Activated T-helper 1 cell treated with anti-CD3 and anti-CD28 coated beads, Interleukin-2, amount 50 U/mL, for 16 hours (primary cell): ENCODE measurements at places on chromosomes 5 and 9.

DNA sequence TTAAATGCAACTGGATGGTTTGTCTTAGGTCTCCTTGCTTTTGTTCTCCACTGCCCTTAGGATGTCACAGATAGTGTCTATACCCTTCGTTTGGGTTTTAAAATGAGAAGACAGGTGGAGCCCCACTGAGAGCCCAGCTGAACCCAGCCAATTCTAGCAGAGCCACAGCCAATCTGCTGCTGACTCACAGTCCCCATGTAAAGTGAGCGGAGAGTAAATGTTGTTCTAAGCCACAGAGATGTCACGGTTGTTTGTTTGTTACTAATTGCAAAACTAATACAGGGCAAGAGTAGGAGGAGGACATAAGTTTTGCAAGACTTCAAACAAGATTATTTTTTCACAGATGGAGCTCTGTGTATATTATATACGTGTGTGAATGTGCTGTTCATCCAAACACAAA, 50.5 kb upstream of the AGXT2 start:
- no peak for DNase-seq

- no peak for DNase-seq
Observed at GRCh38 chr9:93376411-93376810, 75.1 kb upstream of the FAM120A start.

- no peak for DNase-seq
Observed at GRCh38 chr5:10291692-10292339, 15.9 kb downstream of the CMBL start.

DNA sequence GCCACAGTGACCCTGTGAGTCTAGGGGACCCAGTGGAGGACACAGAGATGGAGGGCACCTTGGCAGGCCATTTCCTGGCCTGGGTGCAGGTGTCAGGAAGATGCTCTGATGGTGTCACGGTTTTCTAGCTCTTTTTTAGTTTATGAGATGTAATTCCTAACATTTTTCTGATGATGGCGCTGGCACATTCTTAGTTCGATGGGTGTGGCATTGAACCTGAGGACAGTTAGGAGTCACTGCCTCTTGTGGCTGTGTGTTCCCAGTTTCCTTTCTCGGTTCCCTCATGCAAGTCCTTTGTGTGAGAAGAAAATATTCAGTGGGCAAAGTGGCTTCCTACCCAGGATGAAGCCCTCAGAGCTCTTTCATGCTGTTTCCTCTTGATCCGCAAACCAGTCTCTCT, 129.4 kb upstream of the ICE1 start:
- DNase-seq: no peak

- no peak for DNase-seq
Observed at GRCh38 chr5:141771562-141771961, 89.5 kb upstream of the ARAP3 start.

- DNase-seq: no peak
Observed at GRCh38 chr9:23041466-23041865, 594.8 kb downstream of the DMRTA1 start.

- no peak for DNase-seq
Observed at GRCh38 chr9:94611638-94612068, 18.0 kb upstream of the FBP2 start.

GRCh38 chr5:79990205-79990597, 861 bp downstream of the MTX3 start:
- no peak for DNase-seq

GRCh38 chr9:37374892-37375291, 47.6 kb upstream of the GRHPR start:
- DNase-seq: no peak

- no peak for DNase-seq
Observed at GRCh38 chr5:172611913-172612312, 29.1 kb upstream of the NEURL1B start.

DNA sequence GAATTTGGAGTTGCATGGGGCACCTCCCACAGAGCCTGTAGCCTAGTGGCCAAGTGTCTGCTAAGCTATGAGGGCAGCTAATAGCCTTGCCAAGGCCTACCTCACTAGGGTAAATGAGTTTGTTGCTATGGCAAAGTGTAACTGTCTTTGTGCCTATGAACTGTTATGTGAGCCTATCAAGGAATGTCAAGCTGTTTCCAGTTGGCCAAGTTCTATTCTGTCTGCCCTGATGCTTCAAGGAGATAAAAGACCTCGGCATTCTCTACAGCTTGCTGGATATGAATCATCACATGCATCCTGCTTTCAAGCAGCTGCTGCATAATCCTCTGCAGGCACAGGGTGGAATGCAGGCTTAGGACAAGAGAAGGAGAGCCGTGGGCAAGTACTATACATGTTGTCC, 69.8 kb upstream of the CCDC112 start:
- no peak for DNase-seq

- no peak for DNase-seq
Observed at GRCh38 chr9:136318111-136318775, 9.1 kb upstream of the GPSM1 start.

DNA sequence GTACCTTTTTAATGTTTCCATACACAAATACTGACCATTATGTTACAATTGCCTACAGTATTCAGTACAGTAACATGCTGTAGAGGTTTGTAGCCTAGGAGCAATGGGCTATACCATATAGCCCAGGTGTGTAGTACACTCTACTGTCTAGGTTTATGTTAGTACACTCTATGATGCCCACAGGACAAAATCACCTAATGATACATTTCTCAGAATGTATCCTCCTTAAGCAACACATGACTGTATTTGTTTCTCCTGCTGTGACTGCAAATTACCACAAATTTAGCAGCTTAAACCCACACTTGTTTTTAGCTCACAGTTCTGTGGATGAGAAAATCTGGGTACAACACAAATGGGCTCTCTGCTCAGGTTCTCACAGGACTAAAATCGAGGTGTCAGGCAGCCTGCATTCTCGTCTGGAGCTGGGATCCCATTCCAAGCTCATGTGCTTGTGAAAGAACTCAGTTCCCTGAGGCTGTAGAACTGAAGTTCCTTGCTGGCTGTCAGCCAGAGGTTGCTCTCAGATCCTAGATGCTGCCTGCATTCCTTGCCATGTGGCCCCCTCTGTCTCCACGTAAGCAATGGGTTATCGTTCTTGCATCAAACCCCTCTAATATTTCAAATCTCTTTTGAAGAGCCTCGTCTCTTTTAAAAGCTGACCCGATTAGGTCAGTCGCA, 38.6 kb upstream of the PIK3R1 start:
- DNase-seq: no peak

GRCh38 chr9:2453106-2453505, 168.5 kb upstream of the VLDLR start:
- no peak for DNase-seq
